Esophagus mucosa (tissue), 1 donor: ENCODE measurements at places on chromosomes 4 and X. TPM values are rescaled to one million over a fixed set of nuclear protein-coding genes. Genes with fewer than 3 reads are reported as not detected.

- no peak for ATAC-seq
These were observed 167.4 kb upstream of the TACR3 start for GRCh38 chr4:103887191-103887590.

DNA sequence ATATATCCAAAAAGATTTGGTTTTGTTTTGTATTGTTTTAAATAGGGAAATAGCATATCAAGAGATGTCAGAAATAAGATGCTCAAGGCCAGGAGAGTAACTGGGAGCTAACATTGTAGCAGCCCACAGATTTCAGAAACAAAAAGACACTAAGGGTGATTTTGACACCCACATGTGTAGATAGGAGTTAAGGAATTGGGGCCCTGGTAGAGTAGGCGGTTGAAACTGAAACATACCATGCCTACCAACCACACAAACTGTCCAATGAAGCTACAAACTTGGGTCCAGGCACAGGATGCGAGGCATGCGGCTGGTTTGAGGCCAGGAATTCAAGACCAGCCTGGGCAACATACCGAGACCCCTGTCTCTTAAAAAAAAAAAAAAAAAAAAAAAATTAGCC, 6.3 kb upstream of the HSPA4L start:
- no peak for ATAC-seq

- no peak for ATAC-seq
These were observed 24.7 kb downstream of the SH3KBP1 start for GRCh38 chrX:19862634-19863211.

DNA sequence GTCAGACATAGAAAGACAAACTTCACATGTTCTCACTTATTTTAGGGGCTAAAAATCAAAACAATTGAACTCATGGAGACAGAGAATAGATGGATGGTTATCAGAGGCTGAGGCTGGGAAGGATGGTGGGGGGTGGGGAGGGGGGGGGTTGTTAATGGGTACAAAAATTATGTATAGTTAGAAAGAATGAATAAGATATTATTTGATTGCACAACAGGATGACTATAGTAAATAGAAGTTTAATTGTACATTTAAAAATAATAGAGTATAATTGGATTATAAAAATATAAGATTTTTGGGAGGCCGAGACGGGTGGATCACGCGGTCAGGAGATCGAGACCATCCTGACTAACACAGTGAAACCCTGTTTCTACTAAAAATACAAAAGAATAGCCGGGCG, 33.3 kb downstream of the CORIN start:
- ATAC-seq = no peak

DNA sequence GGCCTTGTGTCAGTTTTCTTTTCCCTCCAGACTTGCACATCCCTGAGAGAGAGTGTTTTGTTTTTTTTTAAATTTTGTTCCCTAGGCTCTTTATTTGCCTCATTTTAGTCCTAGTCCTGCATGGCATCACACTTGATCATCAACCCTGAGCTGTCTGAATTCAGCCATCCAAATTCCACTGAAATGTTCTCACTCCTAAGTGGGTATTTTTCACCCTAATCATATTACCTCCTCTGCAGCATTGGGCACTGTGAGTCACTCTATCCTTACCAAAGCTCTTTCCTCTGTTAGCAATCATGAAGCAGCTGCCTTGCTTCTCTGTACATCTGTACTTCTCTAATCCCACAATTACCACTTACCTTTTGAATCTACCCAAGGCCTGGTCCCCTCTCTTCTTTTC, 356.6 kb upstream of the MAGEB2 start:
- ATAC-seq = no peak

DNA sequence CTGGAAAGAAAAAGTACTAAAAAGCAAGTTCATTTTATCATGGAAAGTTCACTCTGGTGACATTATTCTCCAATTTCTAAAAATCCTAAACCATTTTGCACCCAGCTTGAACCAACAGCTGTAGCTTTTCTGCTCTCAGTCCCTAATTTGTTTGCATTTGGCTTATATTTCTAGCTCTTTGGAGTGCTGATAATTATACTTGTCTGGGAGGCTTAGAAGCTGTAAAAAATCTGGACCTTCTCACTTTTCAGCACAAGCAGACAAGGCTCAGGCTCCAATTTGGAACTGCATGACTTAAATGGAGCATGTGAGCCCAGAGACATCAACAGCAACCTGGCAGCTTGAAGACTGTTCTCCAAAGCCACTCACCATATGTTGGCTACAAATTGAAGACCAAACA, 170.9 kb upstream of the PCDH18 start:
- no peak for ATAC-seq

- ATAC-seq = no peak
These were observed 160.7 kb upstream of the SPANXC start for GRCh38 chrX:141402897-141403610.

The CTAG2 gene
- total RNA-seq = not detected
